Activated CD8-positive, alpha-beta memory T cell treated with anti-CD3 and anti-CD28 coated beads for 24 hours (primary cell): ENCODE measurements at places on chromosomes 3 and 15.

GRCh38 chr3:112822064-112823055, 24.3 kb downstream of the CD200R1L start:
- DNase-seq: no peak

DNA sequence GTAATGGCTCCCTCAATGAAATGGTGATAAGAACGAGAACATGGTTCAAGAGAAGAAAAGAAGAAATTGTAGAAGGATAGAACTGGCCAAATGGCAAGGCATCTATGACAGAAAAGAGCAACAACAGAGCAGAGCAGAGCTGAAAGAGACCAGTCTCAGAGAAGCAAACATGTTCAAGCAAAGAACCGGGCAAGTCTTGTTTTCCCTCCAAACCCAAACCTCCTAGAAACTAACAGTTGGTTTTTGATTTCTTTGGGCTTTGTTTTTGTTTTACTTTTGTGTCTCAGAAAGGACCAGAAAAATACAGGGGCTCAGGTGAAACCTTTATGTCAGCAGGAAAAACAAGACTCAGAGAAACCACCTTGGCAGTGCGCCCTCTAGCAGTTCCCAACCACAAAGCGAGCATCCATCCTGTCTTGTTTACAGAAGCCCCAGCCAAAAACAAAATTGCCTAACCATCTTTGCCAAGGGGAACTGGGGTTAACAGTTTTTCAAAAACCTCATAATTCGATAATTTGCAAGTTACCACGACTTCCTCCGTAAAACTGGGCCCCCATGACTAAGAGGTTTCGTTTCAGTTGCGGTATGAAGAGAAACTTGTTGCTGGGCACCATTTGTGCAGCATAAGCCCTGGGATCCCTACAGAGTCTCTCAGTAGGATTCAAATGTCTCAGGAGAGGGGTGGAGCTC, 159.2 kb upstream of the SLC24A5 start:
- DNase-seq: no peak

GRCh38 chr15:91921188-91921842, 67.8 kb downstream of the SLCO3A1 start:
- no peak for DNase-seq

- no peak for DNase-seq
Observed at GRCh38 chr3:110925798-110926197, 145.8 kb upstream of the NECTIN3 start.

- DNase-seq: no peak
Observed at GRCh38 chr15:57321485-57321884, 54.8 kb upstream of the CGNL1 start.

DNA sequence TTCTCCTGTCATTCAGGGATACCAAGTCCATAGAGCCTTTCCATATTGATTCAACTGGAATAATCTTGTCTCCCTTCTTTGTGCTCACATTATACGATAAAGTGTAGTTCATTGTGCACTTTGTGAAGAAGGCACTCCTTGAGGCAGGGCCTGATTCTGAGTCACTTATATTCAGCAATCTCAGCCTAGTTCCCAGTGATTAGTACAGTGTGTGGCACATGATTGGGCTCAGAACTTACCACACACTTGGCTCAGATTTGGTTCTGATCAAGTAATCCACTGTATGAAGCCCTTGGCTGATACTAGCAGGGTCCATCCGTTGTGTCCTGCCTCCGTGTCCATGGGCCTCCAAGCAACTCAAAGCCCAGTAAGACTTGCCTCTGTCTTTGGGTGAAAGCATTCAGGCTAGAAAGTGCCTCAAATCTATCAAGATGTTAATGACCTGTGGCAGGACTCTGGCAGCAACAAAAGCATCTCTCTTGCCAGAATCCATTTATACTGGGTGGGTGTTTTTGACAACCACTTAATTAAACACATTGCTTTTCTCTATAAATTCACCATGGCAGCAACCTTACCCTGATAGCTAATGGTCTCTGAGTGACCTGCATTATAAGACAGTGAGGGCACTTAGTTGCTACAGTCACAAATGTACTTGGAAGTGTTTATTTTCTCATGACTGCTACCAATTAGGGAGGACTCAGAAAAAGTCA, 51.3 kb downstream of the TPRG1 start:
- no peak for DNase-seq

- DNase-seq: no peak
Observed at GRCh38 chr15:74044267-74045110, 37.9 kb downstream of the GOLGA6A start.

DNA sequence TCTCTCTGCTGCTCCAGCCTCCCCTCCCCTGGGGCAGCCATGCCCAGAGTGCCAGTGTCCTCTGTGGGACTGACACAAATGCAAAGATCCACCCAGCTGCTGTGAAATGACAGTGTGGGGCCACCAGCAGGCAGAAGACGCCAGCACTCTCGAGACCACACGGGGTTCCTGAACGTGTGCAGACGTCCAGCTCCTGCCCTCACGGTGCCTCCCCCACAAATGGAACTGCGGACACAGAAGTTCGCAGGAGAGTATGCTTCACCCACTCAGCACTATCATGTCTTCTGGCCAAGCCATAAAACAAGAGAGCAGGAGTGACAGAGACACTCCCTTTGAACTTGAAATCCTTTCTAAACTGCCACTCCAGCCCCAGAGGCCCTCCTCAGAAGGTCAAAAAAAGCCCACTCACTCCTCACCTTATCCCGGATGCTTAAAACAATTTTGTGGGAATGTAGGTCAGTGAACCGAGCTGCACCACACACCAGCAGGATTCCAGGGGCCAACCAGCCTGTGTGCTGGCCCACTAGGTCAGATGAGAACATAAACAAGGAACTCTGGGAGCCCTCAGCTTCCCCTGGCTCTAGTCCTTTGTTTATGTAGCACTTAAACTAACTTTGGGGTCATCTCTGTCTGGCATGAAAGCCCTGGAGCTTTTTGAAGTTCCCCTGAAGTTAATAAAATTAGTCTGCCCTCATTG, 112.6 kb downstream of the DNAJB8 start:
- DNase-seq: no peak

DNA sequence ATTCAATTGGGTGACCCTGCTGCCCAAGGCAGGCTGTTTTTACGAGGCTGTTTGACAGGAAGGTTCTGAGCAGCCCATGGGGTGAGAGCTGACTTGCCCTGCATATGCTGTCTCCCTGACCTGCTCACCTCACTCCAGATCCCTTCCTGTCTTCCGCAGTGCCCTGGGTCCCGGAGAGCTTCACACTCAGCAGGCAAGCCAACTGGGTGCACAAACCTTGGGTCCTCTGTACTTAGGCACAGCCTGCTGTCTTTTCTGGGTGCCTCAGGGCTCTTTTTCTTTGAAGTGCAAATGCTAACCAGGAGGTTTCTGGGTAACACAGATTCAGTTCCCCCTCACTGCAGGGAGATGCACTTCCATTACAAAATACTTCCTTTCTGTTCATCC, 32.8 kb downstream of the ZXDC start:
- DNase-seq: peak; percentile 43

GRCh38 chr3:23217872-23218554, 14.9 kb downstream of the UBE2E2 start:
- no peak for DNase-seq

- no peak for DNase-seq
Observed at GRCh38 chr15:90309020-90309419, 43.1 kb upstream of the ZNF774 start.

- no peak for DNase-seq
Observed at GRCh38 chr3:5441401-5441800, 253.9 kb downstream of the EDEM1 start.

GRCh38 chr15:75945953-75946352, 42.3 kb downstream of the FBXO22 start:
- no peak for DNase-seq

GRCh38 chr3:64384561-64384960, 159.3 kb upstream of the PRICKLE2 start:
- no peak for DNase-seq

- DNase-seq: no peak
Observed at GRCh38 chr3:79517766-79518413, 249.9 kb downstream of the ROBO1 start.

- DNase-seq: no peak
Observed at GRCh38 chr3:46091046-46091445, 63.8 kb upstream of the XCR1 start.

GRCh38 chr15:72319985-72320671, at the start of gene CELF6:
Gene CELF6, minus strand, starts transcription at chr15:72320157. Its CDS starts 283 bp downstream, at chr15:72319874.
- DNase-seq: peak; percentile 85

DNA sequence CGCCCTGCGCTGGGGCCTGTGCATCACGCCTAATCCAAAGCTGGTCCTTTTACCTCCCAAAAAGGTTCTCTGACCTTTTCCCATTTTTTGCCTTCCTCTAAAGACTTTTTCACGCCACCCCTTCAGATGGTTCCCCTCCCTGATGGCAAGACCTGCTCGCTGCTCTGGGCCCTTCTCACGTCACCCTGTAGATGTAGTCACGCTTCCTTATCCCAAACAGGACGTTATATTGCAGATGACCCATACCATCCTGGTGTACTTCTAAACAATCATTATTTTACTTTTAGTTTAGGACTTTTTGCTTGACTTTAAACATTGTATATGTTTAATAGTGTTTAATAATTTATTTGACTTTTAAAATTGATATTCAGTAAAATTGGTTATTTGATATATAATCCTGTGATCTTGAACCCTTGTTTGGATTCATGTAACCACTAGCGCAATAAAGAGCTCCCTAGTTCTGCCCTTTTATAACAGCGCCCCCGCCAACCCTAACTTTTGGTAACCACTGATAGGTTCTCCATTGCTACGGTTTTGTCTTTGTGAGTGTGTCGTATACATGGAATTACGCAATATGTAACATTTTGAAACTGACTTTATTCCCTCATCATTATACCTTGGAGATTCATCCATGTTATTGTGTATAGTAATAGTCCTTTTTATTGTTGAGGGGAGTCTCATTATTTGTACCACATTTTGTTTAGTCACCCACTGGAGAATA, 159.0 kb upstream of the CHRNA7 start:
- no peak for DNase-seq

DNA sequence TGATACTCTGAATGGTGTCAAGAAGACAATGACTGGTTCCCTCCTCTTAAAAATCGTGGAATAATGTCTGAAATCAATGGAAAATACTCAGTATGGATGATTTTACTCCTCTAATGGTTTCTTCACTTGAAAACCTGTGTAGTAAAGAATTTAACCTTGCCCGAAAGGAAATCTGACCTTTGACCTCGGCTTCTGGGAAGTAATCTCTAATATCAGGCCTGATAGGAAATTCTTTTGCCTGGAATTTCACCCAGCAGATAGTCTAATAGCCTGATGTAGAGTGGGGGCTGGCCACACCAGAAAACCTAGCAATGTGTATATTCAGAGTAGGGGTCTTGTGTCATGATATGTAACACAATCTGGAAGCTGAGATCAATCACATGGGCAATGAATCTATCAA, 91.5 kb upstream of the GOLIM4 start:
- DNase-seq: no peak

DNA sequence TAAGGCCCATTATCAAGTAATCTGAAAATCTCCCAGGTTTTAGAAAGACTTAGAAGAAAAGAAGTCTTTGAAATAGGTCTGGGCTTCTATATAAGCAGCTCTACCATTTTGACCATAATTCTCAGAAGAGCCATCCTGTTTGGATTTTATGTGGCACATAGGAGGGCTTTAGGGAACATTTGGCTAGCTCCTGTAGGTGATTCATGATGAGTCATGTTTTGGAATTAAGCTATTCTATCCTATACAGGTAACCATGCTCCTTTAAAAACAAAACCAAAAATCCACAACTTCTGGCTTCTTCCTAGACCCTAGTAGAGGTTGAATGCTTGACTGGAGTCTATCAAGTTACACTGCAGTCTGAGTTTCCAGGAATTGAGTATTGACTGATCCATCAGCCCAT, 8.9 kb downstream of the SST start:
- no peak for DNase-seq

GRCh38 chr15:70535071-70535954, 228.0 kb downstream of the UACA start:
- DNase-seq: peak; percentile 75

DNA sequence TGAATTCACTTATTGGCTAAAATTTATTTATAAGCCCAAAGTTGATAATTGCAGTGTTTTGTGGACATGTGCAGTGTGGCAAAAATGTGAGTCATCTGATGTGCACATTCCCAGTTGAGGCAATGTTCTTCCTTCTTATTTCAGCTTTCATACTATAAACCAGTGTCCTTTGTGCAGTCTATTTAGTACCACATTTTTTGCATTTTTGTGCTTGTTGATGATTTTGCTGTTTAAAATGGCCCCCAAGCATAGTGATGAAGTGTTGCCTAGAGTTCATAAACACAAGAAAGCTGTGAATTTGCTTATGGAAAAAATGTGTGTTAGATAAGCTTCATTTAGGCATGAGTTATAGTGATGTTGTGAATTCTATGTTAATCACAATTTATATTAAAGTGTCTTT, 19.4 kb upstream of the IL20RB start:
- DNase-seq: no peak

DNA sequence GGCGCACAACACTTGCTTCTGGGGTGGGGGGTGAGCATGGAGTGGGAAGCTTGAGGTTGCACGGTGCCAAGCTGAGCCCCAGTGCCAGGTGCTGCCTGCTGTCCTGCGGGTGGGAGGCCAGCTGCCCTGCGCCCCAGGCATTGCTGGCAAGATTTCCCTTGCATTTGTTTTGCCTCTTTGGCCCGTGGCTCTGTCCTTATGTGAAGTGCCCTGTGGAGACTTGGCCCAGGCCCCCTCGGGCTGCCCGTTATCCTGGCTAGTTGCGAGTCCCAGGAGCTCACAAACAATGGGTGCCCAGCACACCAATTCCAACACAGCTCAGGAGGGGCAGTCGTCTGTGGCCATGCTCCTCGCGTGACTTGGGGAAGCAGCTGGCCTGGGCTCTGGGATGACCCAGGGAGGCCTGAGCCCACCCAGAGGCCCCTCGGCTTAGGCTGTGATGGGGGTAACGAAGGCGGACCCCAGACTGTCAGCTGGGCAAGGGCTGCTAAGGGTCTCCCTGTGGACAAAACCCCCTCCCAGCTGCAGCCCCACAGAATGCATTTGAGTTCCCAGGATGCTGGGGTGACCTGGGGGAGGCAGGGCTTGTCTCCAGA, 5.9 kb downstream of the C3orf22 start:
- peak; percentile 44 for DNase-seq

DNA sequence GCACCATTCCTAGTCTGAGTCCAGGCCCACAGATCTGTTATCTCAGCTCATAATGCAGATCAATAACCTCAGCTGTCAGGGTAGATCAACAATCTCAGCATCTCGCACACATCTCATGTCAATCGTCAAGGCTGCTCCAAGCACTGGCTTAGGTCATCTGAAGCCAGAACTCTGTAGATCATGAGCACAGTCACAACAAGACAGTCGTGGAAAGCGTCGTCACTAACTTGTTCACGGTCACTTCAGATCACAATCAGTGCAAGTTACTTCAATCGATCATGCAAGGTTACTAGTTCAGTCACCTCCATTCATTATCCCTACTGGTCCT, 71.8 kb downstream of the RBPMS2 start:
- no peak for DNase-seq

- no peak for DNase-seq
Observed at GRCh38 chr3:37945156-37945806, 45.3 kb upstream of the VILL start.

- DNase-seq: no peak
Observed at GRCh38 chr3:45188719-45189659, 37.1 kb downstream of the TMEM158 start.

- no peak for DNase-seq
Observed at GRCh38 chr15:89226359-89227221, 5.2 kb upstream of the RLBP1 start.
